ENCODE measurements at places on chromosomes 1 and 21. TPM values are rescaled to one million over a fixed set of nuclear protein-coding genes. Genes with fewer than 3 reads are reported as not detected.

GRCh38 chr1:3534803-3535637 is 76.3 kb downstream of the MEGF6 start:
- DNase-seq, result no peak

DNA sequence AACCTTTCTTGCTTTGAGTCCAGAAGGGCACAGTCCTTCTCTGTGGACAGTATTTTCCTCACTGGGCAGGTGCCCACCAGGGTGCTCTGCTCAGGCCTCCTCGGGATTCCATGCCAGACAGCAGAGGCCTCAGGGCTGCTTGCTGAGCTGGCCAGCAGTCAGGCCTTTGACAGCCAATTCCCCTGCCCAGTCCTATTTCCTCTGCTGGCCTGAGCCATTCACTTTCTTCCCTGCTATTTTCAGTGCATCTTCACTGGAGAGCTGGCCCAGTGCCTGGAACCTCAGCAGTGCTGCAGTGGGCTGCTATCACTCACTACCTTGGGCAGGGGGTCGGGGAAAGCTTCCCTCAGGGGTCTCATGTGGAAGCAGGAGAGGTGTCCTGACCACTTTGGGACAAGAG is 33.2 kb downstream of the KCNA10 start:
- DNase-seq, result no peak

GRCh38 chr1:87091425-87091824 is 177.0 kb downstream of the HS2ST1 start:
- no peak for DNase-seq

DNA sequence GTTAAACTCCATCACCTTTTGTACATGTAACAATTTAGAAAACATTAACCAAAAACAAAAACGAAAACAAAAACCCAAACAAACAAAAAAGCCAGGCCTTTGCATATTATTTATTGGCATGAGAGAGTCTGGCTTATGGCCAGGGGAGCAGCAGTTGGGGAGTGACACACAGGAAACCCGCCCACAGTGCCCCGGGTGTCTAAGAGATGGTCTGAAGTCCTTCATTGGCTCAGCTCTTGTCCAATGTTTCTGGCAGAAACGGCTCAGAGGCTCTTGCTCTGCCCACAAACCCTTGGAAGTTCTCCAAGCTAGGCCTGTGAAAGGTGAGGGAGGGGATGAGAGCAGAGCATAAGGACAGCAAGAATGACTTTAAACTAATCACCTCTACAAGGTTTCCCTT is 131.5 kb downstream of the CNIH3 start:
- DNase-seq, result no peak

The RGS1 gene
- total RNA-seq, result 2.6 TPM

The PIGM gene
- 2.3 TPM for total RNA-seq

The MRAP gene
- not detected for total RNA-seq

DNA sequence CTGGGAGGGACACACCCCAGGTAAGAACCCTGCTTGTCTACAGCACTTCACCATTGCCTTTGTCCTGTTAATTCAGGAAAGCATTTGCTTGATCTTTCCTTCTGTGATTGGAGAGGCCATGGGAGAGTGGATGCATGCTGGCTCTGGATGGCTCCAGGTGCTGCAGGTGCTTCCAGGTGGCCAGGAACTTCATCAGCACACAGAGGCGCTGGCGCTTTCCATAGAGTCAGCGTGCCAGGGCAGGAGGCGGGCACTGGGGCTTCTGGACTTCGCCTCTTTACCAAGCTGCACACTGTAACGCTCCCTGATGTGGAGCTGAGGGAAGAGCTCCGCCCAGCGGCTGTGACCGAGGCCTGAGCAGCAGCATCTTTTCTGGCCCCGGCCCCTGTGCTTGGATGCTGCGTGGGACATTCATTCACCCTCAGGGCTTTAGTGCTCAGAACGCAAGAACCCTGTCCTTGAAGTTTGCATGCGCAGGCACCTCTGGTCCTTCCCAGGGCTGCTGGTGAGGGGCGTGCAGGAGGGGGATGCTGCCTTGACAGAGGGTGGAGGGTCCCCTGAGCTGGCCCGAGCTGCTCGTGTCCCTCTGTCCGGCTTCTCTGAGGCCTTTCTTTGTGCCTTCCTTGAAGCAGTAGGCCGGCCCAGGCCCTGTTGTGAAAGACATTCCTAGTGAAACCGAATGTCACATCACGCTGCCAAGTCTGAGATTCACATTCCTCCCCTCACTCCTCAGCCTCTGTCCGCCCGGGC is 1.6 kb upstream of the MX2 start:
- DNase-seq, result peak; percentile 66

DNA sequence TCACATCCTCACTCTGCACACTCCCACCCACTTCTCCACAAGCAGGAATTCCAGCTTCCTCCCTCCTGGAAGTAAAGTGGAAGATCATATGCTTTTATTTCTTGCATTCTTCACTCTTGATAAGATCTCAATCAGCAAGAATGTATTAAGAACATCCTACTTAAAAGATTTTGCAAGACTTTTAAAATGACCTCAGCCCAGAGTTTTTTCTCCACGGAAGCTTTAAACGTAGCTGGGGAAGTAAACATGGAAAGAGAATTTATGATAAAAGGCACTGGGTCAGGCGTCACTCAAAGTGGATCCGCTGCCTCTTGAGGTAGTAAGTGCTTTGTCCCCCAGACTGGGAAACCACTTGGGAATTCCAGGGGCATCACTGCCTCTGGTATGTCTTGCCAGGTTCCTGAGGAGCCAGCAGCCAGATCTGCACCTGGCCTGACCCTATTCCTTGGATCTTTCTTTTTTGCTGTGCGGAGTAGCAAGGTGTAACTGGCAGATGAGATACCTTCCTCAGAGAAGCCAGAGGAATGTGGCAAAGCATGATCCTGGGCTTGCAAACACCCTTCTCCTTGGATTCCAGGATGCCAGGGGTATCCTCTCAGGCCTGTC is 33.9 kb downstream of the CDK18 start:
- peak; percentile 31 for DNase-seq

- DNase-seq, result no peak
Observed at GRCh38 chr1:84145068-84145467, 997 bp downstream of the PRKACB start.

- no peak for DNase-seq
Observed at GRCh38 chr1:72202761-72203160, 79.6 kb downstream of the NEGR1 start.

GRCh38 chr1:52554756-52555155 is 1.9 kb upstream of the TUT4 start:
- DNase-seq, result no peak

The VSIG8 gene
- total RNA-seq, result not detected

The NECTIN4 gene
- total RNA-seq, result not detected

- DNase-seq, result peak; percentile 53
Observed at GRCh38 chr21:45580181-45580575, 37.9 kb upstream of the SLC19A1 start.

DNA sequence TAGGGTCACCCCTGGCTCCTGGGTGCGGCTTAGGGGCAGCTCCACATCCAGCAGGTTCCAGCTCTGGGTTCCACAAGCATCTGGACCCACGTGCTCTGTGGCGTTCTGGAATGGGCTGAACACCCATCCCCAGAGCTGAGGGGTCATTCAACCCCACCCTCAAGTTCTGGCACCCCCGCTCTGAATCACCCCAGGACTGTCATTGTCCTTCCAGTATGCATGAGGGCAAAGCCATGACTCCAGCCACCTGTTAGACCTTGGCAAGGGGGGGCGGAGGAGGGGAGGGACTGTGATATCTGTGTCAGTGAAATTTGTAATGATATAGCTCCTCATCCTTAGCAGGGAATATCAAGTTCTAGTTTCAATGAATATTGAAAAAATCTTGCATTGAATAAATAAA is 12.3 kb downstream of the INSRR start:
- no peak for DNase-seq

The ERG gene
- 15.5 TPM for total RNA-seq

DNA sequence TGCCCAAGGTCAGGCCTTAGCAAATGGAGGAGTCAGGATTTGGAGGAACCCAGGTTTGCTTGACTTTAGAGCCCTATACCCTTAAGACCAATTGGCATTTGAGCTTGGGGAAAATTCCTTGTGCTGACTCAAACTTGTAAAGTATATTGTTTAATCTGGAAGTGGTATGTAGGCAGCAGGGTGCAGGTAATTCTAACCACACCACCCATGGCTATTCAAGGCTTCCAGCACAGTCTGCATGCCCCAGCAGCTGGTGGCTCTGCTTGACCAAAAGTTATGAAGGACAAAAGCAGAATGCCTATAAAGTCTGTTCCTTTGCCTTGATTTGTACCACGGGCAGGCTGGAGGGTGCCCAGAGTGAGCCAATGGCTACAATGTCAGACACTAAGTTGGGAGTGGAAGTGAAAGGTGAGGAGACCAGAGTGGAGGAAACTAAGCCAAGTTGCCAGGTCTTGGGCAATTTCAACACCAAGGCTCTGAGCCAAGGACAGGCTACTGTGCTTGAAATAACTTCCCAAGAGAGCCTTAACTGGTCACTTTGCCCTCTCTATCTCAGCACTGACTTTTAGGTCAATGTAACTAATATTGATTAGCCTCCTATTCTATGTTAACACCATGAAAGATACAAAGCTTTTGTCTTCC is 4.7 kb upstream of the G0S2 start:
- DNase-seq, result no peak

The C1QA gene
- total RNA-seq, result 35.1 TPM

The DIRAS3 gene
- total RNA-seq, result 37.8 TPM

DNA sequence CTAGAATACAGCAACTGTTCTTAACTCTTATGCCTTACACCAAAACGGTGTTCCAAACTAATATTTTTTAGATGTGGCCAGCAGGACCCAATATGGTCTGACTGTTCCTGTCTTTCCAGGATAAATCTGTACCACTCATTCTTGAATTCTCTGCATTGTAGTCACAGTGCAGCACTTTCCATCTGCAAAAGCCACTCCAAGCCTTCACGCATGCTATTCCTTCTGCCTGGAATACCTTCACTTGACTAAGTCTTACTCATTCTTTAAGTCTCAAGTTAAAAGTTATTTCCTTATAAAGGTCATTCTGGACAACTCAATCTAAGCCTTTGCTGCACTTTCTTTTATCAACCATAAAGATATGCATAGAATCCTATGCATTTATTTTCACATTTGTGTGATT is 1194.5 kb downstream of the PLA2G4A start:
- no peak for DNase-seq

GRCh38 chr1:55079651-55080050 is 40.3 kb downstream of the PCSK9 start:
- DNase-seq, result no peak

The HMGCS2 gene
- 0.38 TPM for total RNA-seq

GRCh38 chr1:201540846-201541735 is 2.2 kb downstream of the NAV1 start:
- DNase-seq, result no peak

- no peak for DNase-seq
Observed at GRCh38 chr1:192907545-192908243, 98.9 kb downstream of the RGS2 start.

DNA sequence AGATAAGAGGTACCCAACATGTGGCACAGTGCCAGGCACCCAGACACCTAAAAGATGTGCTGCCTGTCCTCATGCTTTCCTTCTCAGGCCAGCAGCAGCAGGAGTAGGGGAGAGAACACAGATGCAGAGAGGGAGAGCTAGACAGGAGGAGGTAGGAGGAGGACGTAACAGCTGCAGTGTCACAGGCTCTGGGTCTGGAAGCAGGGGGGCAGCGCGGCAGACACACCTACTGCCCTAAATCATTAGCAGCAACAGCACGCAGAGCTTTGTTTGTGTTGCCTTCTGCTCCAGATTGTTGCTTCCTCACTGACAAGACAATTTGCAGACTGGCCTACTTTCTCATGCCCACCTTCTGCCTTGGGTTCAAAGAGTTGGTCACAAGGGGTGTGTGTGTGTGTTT is 196.7 kb upstream of the DAB1 start:
- no peak for DNase-seq

The HUNK gene
- 0.73 TPM for total RNA-seq

The POU3F1 gene
- total RNA-seq, result not detected

DNA sequence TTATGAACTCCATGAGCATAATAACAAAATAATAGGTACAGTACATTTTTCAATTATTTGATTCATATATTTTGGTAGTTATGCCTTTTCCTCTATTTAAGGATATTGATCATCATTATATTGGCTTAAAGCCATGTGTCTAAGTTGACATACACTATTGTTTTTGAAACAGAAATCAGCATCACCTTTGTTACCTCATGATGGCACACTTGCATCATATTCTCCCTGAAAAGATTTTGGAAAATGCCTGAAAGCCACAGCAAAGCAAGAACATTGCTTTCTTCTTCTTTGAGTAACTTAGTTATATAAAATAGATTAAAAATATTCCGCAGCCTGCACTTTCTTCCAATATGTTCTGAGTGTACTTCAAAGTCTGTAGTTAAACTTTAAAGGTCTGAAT is 33.3 kb downstream of the TMPRSS15 start:
- no peak for DNase-seq

DNA sequence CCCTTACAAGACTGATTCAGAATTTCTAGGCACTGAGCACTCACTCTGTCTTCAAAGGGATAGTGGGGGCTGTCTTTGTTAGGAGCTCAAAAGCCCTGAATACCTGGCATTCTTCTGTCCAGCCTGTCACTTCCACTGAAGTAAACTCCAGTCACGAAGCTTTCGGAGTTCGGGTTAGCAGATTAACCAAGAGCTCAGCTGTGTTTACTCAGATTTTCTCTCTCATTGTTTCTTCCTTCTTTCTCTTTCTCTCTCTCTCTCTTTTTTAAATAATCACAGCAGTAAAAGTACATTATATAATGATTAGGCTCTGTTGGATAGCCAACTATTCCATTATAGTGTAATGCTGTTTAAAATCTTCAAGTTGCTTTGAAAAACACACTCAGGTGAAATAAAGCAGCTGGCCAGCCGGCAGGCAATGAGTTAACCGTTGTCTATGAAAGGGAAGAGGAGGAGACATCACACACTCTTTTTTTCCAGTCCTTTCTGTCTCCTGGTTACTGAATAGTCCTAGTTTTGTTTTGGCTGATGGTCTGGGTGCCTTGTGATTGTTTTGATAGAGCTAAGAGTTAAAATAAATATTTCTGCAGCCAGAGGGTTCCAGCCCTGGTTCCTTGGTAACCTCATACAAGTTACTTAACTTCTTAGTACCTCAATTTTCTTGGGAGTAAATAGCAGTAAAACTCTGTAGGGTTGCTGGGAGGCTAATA is 89.8 kb downstream of the ADSS2 start:
- no peak for DNase-seq

- no peak for DNase-seq
Observed at GRCh38 chr1:39321979-39322378, 117.5 kb downstream of the MACF1 start.

DNA sequence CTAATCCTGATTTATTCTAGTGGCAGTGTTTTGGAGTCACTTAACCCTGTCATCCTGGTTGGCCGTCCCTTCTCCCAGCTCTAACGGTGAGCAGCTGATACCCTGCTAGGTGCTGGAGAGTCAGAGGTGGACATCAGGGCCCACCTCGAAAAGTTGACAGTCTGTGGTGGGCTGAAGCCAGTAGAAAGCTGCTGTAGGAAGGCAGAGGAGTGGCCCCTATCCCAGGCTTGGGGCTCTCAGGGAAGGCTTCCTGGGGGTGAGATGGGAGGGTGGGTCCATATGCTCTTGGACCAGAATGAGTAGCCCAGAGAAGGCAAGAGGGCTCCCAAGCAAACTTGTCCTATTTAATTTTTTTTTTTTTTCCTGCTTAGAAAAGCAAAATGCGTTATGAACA is 475 bp upstream of the RPL5 start:
- no peak for DNase-seq

- no peak for DNase-seq
Observed at GRCh38 chr1:20640183-20640597, 6.9 kb downstream of the PINK1 start.
